ENCODE measurements at places on chromosomes 13 and 19.
A peak's percentile ranks its signal among the peaks of the same experiment; 100 is the strongest.

DNA sequence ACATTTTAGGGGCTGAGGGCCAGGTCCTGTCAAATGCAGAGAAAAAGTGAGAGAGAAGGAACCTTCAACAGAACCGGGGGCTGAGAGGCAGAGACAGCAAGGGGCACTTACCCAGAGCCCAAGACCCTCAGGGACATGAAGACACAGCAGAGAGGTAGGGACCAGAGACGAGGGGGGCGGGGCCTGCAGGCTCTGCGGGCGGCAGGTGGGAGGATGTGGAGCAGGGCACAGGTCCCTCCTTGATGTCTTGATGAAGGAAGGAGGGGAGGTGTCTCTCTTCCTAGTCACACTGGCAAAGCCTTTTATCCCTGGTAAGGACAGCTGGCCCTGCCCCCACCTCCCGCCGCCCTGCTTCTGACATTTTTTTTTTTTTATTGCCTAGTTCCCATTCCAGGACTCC, at the start of gene KLK14:
KLK14 (minus strand) TSS at position 277 of the 400 bp plus-strand sequence; CDS start at position 4, 273 bp downstream.
- DNase-seq = no peak

GRCh38 chr13:44271915-44272341, 101.7 kb upstream of the SERP2 start:
- no peak for DNase-seq

DNA sequence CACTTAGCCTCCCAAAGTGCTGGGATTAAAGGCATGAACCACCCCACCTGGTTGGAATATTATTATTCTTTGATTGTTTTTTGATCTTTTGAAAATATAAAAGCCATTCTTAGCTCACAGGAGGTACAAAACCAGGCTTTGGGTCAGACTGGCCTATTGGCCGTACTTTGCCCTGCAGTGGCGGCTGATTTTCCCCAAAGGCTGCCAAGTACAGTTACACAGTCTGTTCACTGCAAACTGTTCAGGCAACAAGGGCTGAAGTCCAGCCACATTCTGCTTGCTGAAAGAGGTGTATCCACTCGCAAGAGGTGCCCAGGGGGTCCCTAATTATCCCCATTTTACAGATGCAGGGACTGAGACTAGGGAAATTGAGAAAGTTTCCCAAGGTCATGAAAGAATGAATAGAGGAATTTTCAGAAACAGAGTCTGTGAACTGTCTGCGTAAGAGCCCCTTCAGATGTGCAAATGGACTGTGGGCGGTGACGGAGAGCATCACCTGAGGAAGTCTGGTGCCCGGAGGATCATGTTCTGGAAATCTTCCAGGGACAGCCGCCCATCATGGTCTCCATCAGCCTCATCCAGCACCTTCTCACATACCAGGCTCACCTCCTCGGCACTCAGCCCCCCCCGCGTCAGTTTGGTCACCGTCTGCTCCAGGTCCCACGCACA, 9.0 kb downstream of the CIB3 start:
- no peak for DNase-seq

- DNase-seq = no peak
These were observed 160.4 kb upstream of the SGCG start for GRCh38 chr13:23020246-23020843.

GRCh38 chr13:50001287-50001686, 4.4 kb downstream of the TRIM13 start:
- DNase-seq = no peak

- no peak for DNase-seq
These were observed 136.8 kb downstream of the MIPEP start for GRCh38 chr13:23752111-23753001.

DNA sequence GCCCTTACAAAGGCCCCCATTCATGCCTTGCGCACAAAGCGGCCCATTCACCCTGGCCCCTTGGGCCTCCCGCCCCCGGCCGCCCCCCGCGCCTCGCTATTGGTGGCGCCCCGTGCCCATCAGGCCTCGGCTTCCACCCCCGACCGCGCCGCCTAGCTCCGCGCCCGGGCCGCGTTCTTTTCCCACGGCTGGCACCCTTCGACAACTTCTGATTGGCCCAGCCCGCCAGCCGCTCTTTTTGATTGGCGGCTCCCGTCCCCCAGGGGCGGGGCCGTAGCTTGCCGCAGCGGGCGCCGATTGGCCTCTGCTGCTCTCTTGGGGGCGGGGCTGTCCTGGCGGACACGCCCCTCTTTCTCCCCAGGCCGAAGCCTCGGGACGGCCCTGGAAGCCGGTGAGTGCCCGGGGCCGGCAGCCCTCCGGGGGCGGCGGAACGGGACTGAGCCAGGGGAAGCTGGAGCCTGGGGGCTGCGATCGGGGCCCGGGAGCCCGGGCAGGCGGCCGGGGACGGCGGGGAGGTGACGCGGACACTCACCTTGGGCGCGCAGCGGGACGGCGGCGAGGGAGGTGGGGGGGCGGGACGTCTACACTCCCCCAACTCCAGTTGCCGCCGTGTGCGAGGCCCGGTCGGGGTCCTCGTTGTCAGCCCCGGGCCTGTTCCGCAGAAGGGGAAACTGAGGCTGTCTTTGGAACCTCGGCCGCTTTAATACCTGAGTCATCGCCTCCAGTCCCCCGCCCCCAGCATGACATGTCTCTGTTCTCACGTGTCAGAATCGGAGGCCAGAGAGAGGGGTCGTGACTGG, at the start of gene MYH14:
MYH14 (plus strand) TSS at position 342 of the 800 bp plus-strand sequence. CDS start 6,744 bp downstream, outside the sequence.
- DNase-seq = no peak

- no peak for DNase-seq
These were observed 205.5 kb downstream of the NALCN start for GRCh38 chr13:101210774-101211173.

DNA sequence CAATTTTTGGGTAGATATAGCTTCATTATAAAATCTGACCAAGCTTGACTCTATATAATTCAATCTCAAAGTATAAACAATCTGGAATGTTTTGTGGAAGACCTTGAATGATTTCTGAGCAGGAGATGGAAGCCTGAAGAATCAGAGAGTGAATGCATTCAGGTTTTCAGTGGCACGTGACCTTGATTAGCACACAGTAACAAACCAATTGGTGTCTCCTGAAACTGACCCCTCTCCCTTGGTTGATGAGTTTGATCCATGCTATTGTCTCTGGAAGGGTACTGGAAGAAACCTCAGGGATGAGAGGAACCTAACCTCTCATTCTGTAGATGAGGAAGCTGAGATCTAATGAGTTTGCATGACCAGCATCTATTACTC, 39.6 kb downstream of the PCDH8 start:
- DNase-seq = no peak

GRCh38 chr19:3805859-3806258, 19.7 kb upstream of the MATK start:
- DNase-seq = no peak

GRCh38 chr13:98822225-98822606, 69.7 kb upstream of the SLC15A1 start:
- no peak for DNase-seq

DNA sequence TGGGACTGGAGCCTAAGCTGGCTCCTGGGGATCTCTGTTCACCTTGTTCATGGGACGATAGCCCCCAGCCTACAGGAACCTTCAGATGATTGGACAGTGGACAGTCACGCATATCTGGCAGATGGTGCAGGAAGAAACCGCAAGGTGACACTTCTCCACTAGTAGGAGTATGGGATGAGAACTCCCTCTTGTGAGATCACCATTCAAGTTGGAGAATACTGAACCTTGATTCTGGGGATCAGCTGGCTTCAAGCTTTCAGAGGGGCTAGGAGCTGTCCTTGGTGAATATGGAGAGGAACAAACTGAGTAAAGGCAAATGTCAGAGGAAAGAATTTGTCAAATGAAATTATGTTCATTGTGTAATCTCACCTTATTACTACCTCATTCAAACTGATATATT, 204.5 kb downstream of the PDS5B start:
- DNase-seq = no peak

- no peak for DNase-seq
These were observed 88.8 kb downstream of the LMO7 start for GRCh38 chr13:75724752-75725517.

DNA sequence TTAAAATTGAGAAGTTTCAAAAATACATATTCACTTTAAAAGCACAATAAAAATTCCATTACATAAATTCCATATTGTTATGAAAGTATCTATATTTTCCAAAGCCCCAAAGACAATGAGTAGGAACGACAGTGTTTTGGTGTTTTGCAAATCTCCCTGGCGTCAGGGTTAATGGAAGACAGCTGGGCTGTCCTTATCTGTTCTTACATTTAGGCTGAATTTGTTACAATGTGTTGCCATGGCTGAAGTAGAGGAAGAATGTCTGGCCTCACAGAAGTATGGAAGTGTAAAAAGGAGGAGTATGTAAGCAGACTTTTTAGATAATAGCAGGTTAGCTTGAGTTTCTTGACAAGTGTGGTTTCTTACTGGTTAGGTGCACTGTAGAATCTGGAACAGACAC, 124.4 kb upstream of the SPATA13 start:
- no peak for DNase-seq

DNA sequence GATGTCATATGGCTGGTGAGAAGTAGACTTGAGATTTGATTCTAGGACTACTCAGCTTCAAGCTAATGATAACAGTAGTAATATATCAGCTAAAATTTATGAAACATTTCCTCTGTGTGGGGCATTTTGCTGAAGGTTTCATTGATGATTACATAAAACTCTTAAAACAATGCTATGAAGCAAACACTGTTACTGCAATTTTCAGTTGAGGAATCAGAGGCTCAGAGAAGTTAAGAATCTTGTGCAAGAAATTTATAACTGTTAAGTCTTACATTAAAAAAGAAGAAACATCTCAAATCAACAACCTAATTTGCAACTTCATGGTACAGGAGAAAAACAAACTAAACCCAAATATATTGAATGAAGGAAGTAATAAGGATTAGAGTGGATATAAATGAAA, 10.3 kb downstream of the CEACAM8 start:
- no peak for DNase-seq

- DNase-seq = no peak
These were observed 4.7 kb downstream of the ITGBL1 start for GRCh38 chr13:101457176-101457575.

DNA sequence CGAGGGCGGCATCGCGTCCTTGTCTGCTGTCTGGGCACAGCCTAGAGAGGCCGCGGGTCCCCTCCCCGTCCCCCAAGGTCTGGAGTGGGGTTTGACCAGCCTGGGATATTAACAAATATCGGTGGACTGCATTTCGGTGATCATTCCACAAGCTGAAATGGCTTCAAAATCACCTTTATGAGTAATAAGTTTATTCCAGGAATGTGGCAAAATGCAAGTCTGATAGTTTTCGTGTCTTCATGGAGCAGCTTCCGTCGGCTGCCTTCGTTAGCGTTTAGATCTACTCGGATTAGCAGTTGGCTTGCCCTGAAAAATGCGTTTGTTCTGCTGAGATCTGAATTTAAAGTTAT, 1.1 kb upstream of the GJA3 start:
- no peak for DNase-seq

DNA sequence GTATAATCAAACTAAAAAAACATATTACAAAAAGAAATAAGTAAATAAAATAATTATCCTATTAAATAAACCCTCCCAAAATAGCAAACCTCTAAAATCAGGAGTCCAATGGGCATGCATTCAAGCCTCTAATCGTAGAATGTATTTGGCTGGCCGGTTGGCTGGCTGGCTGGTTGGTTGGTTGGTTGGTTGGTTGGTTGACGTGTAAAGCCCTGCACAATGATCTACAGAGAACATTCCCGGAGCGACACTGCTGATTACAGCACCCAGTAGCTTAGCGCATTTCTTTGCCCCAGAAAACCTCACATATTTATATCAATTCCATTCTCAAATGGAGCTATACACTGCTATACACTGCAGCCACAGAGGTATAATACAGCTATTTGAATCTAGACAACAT, 65.6 kb downstream of the SACS start:
- no peak for DNase-seq

- DNase-seq = no peak
These were observed 1.3 kb downstream of the ETV2 start for GRCh38 chr19:35642798-35643254.

GRCh38 chr19:3369337-3370213, 3.2 kb downstream of the NFIC start:
- DNase-seq = no peak

DNA sequence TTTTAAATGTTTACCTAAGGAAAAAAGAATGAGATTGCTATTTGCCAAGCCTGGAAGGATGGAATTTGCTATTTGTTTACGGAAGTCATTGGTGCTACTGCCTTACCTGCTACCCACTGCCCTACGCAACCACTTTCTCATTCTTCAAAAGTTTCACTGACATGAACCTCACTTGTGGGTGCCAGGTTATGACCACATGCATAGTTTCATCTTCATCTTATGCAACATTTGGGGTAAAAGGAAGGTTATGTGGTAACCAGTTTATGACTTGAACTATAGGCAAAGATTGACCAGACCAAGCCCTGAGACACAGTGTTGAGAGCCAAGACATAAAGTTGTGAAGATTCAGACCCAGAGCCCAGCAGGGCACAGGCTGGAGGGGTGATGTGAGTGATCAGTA, 142.5 kb downstream of the LACC1 start:
- DNase-seq = no peak

DNA sequence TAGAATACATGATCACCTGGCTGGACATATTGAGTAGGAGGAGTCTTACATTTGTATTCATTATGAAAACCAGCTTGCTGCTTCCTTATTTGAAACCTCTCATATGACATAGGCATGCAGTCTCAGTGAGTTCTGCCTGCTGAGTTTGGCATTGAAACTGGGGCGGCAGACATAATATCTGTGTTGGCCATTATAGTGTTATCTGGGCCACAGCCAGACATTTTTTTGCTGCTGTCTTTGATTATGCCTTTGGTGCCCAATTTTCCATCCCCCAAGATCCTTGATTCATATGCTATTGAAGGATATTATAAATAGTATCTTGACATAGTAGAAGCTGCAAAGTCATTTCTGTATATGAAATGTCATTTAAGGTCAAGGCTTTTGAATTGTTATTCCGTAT, 15.8 kb downstream of the FREM2 start:
- DNase-seq = no peak

DNA sequence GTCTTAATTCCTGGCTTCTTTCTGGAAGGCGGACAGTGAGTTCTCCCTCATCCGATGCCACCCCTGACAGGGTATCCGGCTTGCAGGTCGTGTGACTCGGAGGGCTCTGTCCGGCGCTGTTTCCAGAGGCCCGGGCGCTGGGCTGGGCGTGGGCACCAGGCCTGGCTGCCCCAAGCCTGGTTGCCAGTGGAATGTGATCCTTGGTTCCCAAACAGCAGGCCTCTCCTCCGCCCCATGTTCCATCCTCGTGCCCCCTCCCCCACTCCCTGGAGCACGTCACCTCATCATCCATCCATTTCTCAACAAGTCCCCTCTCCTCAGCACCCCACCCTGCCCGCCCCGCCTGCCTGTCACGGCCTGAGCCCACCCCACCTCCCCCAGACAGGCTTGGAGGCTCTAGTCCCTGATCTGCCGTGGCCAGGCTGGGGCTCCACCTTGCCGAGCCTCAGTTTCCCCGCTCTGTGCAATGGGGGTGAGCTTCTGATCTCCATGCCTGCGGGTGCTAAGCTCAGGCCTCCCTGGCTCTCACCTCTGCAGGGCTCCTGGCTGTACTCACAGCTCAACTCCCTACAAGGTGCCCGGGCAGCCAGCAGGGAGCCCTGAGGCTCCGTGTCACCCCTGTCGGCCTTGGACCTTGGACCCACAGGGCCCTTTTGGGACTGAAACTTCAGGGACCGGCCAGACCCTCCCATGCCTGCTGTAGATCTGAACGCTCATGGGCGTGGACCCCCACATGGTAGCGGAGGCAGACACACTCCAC, 2.3 kb downstream of the TBXA2R start:
- no peak for DNase-seq

GRCh38 chr19:42114412-42114811, 17.8 kb downstream of the POU2F2 start:
- DNase-seq = no peak

GRCh38 chr19:41886761-41887710, 4.1 kb downstream of the ARHGEF1 start:
- DNase-seq = peak; percentile 70

GRCh38 chr13:89708013-89708412, 1639.5 kb upstream of the MIR17HG start:
- no peak for DNase-seq

Data from activated gamma-delta T cell treated with anti-CD3 and anti-CD28 coated beads, Interleukin-2, amount 50 U/mL, for 16 hours (primary cell).